Astrocyte (in vitro differentiated cells and primary cell): ENCODE measurements at places on chromosomes 16 and 17. TPM values are rescaled to one million over a fixed set of nuclear protein-coding genes. Genes with fewer than 3 reads are reported as not detected.

The BOLA2 gene
- 8.0 and 9.7 TPM in 2 replicates for total RNA-seq

- H3K4me3 ChIP-seq: no peak overlapping the region
- H3K27me3 ChIP-seq: no peaks in the 10 kb centered on the region
- peaks cover 37% of the 10 kb centered on the region for H3K4me1 ChIP-seq
- H3K36me3 ChIP-seq: no peaks in the 10 kb centered on the region
Observed at GRCh38 chr17:57935833-57936807, 19.1 kb downstream of the CUEDC1 start.

The ASPHD1 gene
- total RNA-seq: 43.3 and 44.8 TPM in 2 replicates

DNA sequence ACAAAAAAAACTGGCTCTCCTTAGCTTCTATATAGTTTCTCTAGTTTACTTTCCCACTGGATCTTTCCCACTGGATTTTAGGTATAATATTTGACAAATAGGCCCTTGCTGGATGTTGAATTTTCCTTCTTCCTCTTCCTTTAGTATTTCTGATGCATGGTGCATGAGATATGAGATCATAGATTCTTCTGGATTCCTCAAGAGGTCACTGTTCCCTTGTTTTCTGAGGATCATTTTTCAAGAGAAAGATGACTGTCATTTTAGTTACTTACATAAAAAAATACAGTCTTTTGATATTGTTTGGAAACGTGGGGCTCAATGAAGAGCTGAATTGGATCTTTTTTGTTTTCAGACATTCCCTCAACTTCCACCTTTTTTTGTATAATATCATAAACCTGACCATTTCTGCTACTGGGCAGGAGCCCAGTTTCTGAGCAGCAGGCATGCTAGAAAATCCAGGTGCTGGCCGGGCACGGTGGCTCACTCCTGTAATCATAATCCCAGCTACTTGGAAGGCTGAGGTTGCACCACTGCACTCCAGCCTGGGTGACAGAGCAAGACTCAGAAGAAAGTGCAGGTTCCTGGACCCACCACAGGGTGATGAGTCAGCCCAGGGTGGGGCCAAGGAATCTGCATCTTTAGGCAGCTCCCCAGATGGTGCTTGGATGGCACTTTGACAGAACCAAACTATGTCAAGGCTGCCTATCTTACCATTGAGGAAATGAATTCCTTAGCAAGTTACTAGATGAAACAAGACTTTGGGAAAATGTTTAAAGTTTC, 70.3 kb downstream of the SDR42E1 start:
- H3K4me3 ChIP-seq: no peak overlapping the region
- H3K36me3 ChIP-seq: no peaks in the 10 kb centered on the region
- peaks cover 10% of the 10 kb centered on the region for H3K4me1 ChIP-seq
- peak; percentile 82 for DNase-seq
- H3K27ac ChIP-seq: no peak overlapping the region

The BTBD17 gene
- total RNA-seq: not detected in 2 replicates

- H3K4me1 ChIP-seq: peaks cover 29% of the 10 kb centered on the region
- no peak for DNase-seq
- no peaks in the 10 kb centered on the region for H3K27me3 ChIP-seq
- H3K36me3 ChIP-seq: peaks cover 10% of the 10 kb centered on the region
Observed at GRCh38 chr17:75848523-75849278, 4.5 kb upstream of the UNC13D start.

DNA sequence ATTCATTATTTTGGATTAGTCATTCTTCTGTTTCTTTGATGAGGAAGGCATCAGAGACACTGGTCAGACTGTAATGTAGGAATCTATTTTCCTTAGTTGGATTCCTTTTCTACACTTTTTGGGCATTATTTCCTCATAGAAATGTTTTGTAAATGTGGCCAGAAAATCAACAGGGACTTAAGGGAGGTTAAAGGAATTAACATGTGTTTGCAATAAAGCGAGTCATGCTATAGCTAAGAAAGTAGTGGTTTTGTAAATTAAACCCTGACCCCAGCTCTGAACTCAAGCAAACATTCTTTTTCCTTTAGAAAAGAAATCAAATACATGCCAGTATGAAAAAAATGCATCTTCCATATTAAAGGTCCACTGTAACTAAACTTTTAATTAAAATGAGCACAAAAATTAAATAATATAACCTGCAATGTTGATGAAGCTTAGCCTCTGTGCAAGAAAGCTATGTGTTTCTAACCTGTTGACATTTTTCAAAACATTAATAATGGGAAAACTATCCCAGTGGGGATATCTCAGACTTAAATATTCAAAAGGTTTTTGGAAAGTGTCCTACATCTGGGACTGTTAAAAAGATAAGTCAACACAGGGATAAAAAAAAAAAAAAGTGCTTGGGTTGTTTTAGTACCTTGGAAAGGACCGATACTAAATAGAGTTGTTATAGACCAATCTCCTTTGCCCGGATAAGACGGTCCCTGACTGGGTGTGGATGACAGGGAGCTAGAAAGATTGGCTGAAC, 428.0 kb downstream of the CA10 start:
- no peak overlapping the region for H3K27ac ChIP-seq
- no peak for DNase-seq
- H3K4me3 ChIP-seq: no peak overlapping the region
- H3K36me3 ChIP-seq: no peaks in the 10 kb centered on the region
- H3K4me1 ChIP-seq: no peaks in the 10 kb centered on the region

DNA sequence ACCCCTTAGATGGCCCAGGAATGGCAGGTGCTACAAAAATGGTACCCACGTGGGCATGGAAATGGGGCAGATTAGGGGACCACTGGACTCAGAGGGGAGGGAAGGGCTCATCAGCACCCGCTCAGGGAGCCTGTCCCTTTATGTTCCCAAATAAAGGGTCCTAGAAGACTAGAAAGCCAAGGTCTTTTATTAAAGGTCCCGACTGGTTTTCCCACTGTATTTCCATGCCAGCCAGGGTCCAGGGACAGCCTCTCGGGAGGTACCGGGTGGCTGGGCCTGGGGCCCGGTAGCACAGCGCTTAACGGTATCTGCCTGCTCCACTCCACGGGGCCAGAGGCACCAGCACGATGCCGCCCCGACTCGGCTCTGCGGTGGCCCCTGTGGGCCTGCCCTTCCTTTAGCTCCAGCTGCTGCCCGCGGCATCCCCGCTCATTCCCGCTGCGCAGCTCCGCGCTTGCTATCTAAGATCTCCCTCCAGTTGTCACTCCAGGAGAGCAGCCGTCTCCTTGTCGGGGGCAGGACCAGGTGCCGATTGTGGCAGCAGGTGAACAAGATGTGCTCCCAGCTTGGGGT, 1.4 kb downstream of the NT5C start:
- H3K4me3 ChIP-seq: peak overlapping the region; percentile 73
- peaks cover 12% of the 10 kb centered on the region for H3K4me1 ChIP-seq
- H3K36me3 ChIP-seq: peaks cover 10% of the 10 kb centered on the region
- H3K27ac ChIP-seq: no peak overlapping the region

DNA sequence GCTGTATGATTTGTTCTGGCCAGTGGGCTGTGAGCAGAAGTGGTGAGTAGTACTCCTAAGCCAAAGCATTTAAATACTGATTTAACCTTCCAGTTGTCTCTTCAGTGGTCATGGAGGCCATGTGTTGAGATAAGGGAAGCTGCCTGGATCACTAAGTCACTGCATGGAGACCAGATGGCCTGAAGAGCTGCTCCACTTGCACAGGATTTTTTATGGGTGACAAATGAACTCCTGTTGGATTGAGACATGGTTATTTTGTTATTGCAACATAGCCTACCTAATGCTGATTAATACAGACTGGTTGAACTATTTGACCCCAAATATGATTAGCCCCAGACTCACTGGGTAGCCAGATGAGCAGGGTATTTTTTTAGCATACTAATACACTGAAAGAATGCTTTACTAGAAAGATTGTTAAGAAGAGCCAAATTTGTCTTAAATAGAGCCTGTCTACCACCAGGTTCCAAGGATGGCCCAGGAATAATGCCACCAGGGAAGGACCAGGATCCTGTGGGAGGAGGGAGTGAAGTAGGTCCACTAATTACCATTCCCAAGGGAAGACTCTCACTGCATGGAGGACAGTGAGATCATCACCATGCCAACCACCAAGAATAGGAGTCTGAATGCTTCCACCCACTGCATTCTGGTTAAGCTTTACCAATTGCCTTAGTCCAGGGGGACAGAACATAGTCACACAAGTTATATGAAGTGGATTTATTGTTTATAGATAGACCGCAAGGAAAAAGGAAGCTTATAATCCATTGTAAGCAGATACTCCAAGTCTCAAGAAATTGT, 187.4 kb upstream of the IRX6 start:
- no peak for DNase-seq
- H3K36me3 ChIP-seq: no peaks in the 10 kb centered on the region
- no peak overlapping the region for H3K4me3 ChIP-seq
- H3K27me3 ChIP-seq: no peaks in the 10 kb centered on the region

The OR1A2 gene
- not detected in 2 replicates for total RNA-seq

The NT5M gene
- total RNA-seq: 1.5 and 1.6 TPM in 2 replicates

The SCN4A gene
- 0.22 and 0.43 TPM in 2 replicates for total RNA-seq

DNA sequence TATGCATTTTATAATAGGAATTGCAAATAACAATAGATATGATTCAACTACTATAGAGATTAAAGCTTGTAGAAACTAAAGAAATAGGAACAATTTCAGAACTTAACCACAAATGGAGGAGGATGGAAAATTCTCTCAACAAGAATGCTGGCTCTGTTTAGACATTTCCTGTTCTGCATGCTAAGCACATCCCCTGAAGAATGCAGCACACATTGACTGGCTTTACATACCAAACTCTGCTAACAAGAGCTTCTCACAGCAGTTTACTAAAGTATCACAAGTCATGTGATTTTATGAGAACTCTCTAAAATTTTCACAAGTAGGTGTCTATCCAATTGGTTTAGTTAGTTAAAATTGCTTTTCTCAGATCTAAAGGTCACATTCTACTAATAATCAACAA, 85.2 kb downstream of the SPAG9 start:
- H3K27ac ChIP-seq: peak overlapping the region; percentile 53
- no peaks in the 10 kb centered on the region for H3K27me3 ChIP-seq
- H3K4me1 ChIP-seq: peaks cover 2% of the 10 kb centered on the region
- no peaks in the 10 kb centered on the region for H3K36me3 ChIP-seq
- peak; percentile 96 for DNase-seq

The CCL23 gene
- total RNA-seq: not detected in 2 replicates

DNA sequence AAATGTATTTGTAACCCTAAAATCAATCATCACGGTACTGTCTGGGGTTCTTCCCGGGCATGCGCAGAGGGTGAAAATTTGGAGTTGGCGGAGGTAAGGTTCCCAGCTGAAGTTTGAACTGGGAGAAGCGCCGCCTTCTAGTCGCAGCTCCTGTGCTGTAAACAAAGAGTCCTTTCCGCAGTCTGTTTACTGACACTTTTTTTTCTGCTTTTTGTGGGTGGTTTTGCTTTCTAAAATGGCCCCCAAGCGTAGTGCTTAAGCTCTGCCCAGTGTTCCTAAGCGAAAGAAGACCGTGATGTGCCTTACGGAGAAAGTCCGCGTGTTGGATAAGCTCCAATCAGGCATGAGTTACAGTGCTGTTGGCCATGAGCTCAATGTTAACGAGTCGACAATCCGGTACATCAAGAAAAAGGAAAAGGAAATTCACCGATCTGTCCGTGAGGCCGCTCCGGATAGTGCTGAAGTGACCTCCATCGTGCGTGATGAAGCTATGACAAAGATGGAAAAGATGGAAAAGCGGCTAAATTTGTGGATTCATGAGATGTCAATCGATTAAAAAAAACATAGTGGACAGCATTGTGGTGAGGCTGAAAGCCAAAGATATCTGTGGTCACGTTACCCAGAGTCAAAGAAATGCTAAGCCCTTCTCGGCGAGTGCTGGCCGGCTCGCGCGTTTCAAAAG, 570 bp upstream of the CFDP1 start:
- peak; percentile 94 for DNase-seq
- no peaks in the 10 kb centered on the region for H3K36me3 ChIP-seq
- H3K27me3 ChIP-seq: no peaks in the 10 kb centered on the region
- H3K4me1 ChIP-seq: peaks cover 4% of the 10 kb centered on the region
- H3K27ac ChIP-seq: peak overlapping the region; percentile 99

DNA sequence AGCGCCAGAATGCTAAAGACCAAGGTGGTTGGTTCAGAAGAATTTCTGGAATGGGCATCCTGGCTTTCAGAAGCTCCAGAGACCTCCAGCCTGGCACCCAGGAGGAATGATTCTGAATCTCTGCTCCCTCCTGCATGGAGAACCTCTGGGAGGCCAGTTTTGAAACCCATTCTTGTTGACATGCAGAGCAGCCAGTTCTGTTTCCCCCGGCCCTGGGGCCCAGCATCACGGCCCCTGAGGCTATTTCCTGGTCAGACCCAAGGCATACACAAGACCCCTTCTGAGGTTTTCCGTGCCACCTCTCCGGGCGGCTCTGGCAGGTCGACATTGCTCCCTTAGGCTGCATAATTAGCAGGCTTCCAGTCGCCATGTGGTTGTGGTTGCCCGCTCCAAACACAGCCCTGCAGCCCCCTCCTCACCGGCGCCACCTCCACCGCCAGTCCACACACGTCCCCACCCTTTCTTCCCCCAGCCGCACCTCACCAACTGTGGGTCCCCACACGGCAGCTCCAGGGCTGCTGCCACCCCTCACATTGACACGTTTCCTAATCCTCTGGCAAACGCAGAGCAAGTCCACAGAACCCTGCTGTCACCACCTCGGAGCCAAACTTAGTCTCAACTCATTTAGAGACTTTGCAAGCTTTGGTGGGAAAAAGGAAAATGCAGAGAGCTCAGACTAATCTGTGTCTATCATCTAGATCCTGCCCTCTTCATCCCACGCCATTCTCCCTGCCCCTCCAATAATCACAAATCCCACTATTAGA, 367.1 kb downstream of the SOX9 start:
- H3K4me1 ChIP-seq: no peaks in the 10 kb centered on the region
- DNase-seq: no peak
- H3K27ac ChIP-seq: no peak overlapping the region
- H3K4me3 ChIP-seq: no peak overlapping the region
- H3K36me3 ChIP-seq: no peaks in the 10 kb centered on the region
- no peaks in the 10 kb centered on the region for H3K27me3 ChIP-seq

DNA sequence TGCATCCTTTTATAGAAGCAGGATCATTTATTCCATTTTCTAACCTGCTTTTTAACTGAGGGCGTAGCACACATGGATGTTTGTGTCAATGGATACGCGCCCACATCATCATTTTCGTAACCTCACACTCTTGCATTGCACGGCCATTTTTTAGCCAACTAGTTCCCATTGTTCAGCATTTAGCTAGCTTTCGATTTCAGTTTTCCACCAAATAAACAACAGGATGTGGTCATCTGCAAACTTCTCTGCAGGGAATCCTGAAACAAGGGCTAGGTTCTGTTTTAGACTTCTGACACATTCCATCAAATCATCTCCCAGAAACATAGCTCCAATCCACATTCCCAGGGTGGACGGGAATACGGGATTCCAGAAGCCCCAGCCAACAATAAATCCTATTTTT, 6.4 kb downstream of the CYB561 start:
- H3K27ac ChIP-seq: no peak overlapping the region
- H3K4me3 ChIP-seq: no peak overlapping the region
- H3K36me3 ChIP-seq: no peaks in the 10 kb centered on the region
- H3K4me1 ChIP-seq: peaks cover 5% of the 10 kb centered on the region

The CHST5 gene
- total RNA-seq: 0.09 TPM in 1 of 2 replicates, not detected in the other
